ENCODE measurements at places on chromosomes 5 and 9.

- no peak for DNase-seq
Measured at GRCh38 chr9:131320031-131320685, 30.6 kb downstream of the PLPP7 start.

GRCh38 chr9:107481035-107481434, 8.5 kb downstream of the KLF4 start:
- no peak for DNase-seq

GRCh38 chr9:110073356-110073905, 134.5 kb downstream of the C9orf152 start:
- DNase-seq, result no peak

GRCh38 chr5:67105270-67105669, 91.3 kb downstream of the CD180 start:
- no peak for DNase-seq

DNA sequence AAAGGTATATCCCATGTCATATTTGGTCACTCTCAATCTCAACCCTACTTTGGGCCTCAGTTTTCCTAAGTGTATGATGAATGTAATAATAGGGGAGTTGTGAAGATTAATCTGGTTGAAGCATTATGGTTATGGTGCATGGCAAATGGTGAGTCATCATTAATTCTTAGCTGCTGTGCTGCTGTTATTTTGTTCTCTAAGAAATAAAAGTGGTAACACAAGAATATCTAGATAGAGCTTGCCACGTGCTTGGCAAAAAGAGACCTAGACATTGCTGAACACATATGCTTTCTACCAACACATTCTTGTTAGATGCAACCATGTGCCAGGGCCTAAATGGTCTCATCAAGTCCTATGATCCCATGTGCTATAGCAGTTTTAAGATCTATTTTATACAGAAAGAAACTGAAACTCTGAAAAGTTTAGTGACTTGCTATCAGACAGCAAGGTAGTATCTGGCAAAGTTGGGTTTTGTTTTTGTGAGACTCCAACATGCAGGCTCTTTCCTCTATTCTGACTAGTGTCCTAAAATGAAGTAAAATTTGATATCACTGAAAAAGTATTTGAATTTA, 699.9 kb upstream of the MEF2C start:
- no peak for DNase-seq
